ENCODE measurements at places on chromosomes 4 and X.

- no peak for DNase-seq
Measured at GRCh38 chr4:138788267-138788790, 227.3 kb upstream of the NOCT start.

- peak; percentile 63 for DNase-seq
Measured at GRCh38 chr4:180913750-180914149, 1329.5 kb upstream of the TENM3 start.

DNA sequence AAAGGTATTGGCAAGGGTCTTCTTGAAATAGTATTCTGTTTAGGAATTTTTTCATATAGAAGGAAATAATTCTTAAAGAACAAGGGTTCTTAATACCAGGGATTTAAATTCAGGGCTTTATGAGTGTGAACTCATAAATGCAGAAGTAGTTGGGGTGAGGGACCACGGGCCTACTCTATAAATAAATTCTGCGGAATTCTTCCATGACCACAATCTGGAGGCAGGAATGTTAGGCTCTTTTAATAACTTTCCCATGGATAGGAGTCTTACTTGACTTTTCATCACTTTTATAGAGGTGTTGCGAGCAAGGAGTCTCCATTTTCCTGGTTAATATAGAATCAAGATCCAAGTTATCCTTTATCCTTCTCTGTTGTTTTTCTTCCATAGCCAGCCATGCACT, 76.7 kb upstream of the SLC4A4 start:
- peak; percentile 11 for DNase-seq

GRCh38 chr4:15488658-15489470, 19.2 kb downstream of the CC2D2A start:
- DNase-seq: no peak

DNA sequence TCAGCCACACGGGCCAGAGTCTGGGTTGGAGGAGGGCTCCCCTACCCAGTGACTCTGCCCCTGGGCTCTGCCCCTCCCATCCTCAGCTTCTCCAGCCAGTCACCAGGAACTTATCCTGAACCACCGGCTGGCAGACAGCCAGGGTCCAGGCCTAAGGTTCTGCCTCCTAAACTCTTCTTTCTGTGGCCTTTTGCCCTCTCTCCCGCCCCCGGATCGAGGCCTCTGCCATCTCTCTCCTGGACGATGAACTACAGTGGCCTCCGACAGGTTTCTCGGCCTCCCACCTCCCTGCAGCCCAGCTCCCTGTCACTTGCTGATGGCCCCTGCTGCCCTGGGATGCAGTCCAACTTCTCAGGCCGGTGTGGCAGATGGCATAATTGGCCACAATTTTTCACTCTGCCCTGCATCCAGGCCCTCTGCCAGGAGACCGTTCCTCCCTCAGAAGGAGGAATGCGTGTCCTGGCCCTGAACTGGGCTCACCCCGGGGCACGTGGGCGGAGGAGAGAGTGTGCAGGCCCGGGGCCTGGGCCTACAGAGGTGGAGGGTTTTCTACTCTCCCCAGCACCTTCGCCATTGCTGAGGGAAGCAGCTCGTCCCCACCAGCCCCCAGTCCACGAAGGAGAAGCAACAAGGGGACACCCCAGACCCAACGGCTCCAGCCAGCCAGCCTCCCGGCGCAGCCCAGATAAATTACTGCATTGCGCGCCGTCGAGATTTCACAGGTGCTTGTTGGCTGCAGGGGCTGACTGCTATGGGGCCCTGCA, 81.9 kb upstream of the LRPAP1 start:
- DNase-seq: no peak

- DNase-seq: no peak
Measured at GRCh38 chr4:82382751-82383150, 9.0 kb upstream of the HNRNPD start.

- DNase-seq: peak; percentile 79
Measured at GRCh38 chr4:8267077-8267476, 2.5 kb upstream of the HTRA3 start.

DNA sequence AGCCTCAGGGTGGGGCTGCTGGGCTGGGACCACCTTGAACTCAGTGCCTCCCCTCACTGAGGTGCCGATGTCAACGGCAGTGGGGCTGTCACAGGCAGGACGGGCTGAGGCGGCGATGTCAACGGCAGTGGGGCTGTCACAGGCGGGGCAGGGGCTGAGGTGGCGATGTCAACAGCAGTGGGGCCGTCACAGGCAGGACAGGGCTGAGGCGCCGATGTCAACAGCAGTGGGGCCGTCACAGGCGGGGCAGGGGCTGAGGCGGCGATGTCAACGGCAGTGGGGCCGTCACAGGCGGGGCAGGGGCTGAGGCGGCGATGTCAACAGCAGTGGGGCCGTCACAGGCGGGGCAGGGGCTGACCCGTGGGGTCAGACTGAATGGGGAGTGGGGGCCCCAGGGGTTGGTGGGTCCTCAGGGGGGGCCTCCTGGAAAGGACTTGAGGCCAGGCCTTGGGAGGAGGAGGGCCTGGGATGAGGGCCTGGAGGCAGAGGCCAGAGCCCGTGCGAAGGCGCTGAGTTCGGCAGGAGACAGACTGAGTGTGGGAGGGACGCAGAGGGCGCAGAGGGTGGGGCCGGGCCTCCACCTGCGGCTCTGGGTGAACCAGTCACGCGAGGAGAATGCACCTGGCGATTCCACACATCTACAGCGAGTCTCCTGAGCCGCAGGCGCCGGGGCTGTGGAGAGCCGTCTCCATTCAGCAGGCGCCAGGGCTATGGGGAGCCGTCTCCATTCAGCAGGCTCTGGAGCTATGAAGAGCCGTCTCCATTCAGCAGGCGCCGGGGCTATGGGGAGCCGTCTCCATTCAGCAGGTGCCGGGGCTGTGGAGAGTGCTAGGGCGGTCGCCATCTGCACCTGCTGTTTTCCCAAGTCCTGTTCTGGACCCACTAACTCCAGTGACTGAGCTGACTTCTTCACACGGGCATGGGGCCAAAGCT, 22.9 kb downstream of the ATP5ME start:
- no peak for DNase-seq

DNA sequence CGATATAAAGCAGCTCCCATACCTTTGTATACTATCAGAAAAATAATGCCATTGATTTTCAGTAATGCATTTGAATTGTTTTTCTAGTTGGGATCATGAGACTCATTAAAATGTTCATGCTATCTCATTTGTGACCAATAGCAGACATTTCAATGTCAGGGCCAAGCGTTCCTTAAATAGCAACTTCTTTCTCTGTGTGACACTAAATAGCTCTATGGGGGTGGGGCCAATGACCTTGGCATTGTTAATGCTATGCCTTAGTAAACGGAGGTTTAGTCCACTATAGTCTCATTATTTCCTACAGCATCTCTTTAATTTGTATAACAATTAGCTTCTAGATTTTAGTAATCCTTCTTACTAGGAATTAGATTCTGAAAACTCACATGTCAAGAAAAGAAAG, 48.6 kb upstream of the ARHGAP24 start:
- DNase-seq: no peak

- DNase-seq: peak; percentile 18
Measured at GRCh38 chr4:176549161-176549865, 229.5 kb downstream of the SPCS3 start.

- DNase-seq: no peak
Measured at GRCh38 chr4:122139139-122139538, 13.0 kb upstream of the BLTP1 start.

DNA sequence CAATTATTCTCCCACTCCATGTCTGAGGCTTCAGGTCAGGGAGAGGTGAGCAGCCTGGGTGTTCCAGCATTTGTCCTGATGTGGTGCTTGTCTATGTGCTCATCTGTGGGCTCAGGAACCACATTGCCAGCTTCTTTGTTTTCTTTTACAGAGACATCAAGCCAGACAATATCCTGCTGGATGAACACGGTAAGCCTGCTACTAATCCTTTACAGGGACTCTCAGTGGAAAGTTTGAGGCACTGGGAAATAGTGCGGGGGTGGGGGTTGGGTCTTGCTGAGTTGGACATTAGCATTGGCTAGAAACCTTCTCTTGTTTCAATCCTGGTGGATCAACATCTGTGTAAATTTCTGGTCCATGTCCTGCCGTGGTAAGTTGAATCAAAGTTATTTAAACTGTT, 310.3 kb downstream of the EVC2 start:
- no peak for DNase-seq

- no peak for DNase-seq
Measured at GRCh38 chrX:101736651-101737050, 77.0 kb upstream of the ARMCX2 start.

DNA sequence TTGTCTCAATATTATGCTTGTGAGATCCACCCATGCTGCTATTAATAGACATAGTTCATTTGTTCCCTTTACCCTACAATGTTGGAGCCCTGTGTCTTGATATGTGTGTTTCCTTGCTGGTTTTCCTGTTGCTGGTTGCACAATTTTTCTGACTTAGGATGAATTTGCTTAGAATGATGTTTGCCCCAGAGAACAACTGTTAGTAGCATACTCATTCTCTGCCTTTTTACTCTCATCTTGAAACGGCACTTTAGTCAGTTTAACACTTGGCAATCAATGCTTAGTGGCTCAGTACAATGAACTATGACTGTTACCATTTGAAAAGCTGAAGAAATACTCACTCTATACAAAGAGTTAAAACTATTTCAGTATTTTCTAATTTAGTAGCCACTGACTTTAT, 158.8 kb upstream of the NDST4 start:
- no peak for DNase-seq

GRCh38 chr4:26030780-26031179, 116.8 kb downstream of the SMIM20 start:
- DNase-seq: no peak

DNA sequence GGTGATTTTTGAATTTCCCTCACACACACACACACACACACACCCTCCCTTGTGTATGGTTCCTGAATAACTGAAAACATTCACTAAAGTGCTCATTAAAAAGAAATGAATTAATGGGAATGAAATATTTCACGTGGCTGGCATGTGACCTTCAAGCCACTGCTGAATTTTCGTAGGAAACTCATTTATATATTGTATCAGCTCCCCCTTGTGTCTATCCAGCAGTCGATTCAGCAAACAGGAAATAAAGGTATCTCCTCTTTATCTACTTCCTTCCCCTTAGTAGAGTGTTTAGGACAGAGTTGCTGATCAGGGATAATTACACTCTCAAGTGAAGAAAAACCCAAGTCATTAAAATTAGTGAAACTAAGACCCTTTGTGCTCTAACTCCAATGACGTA, 912.6 kb upstream of the LCORL start:
- no peak for DNase-seq

DNA sequence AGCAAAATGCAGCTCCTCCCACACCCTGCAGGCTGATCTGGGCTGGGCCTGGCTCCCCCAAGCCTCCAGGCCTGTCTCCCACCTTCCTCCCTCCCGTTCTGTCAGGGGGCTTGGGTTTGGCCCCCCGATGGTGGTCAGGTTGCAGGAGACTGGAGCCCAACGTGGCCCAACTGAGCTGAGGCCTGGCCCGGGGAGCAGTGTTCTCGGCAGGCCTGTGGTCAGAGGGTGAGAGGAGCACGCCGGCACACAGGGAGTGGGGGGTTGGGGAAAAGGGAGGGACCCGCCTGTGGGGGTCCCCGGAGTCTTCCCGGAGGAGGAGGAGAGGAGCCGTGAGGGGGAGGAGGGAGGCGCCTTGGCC, 43.2 kb upstream of the NKX1-1 start:
- DNase-seq: no peak

- DNase-seq: peak; percentile 1
Measured at GRCh38 chrX:27675493-27675892, 85.3 kb downstream of the DCAF8L2 start.

GRCh38 chr4:159002950-159003349, 99.9 kb upstream of the RAPGEF2 start:
- DNase-seq: no peak

GRCh38 chr4:106738121-106738520, 298.0 kb downstream of the DKK2 start:
- no peak for DNase-seq

GRCh38 chrX:9144701-9145241, 110.8 kb upstream of the FAM9B start:
- no peak for DNase-seq

DNA sequence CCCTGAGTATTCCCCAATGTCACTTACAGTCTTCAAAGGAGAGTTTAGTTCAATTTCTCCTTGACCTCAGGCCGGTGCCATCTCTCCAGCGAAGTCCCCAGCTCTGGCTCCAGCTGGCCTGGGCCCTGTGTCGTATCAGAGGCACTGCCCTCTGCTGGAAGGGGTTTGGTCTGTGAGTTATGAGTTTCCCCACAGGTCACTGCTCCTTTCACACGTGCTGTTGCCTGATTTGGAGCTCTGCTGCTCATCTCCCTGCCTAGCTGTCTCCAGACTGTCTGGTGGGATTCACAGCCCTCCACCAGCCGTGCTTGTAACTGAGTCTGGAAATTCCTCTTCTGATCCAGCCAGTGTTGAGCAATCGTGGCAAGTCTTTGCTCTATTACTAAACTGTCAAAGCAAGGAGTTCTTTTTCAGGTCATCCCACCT, at the start of gene RAP2C:
TSS of gene RAP2C (minus strand) at position 105 of the 426 bp plus-strand sequence. CDS start 2,179 bp downstream, outside the sequence.
- DNase-seq: peak; percentile 67

DNA sequence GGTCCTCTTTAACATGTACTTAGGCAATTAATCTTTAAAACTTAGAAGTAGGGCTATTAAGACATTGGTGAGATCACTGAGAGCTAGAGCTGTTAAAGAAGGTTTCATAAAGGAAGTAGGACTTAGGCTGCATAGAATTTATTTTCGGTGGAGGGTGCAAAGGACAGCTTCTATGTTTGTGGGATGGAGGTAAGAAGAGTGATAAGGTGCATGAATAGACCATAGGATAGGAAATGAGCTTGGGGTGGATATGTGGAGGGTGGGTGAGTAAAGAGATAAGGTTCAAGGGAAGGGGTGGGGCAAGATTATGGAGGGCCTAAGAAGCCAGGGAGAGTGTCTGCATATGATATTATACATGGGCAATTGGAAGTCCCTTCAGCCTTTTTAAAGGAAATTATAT, 15.9 kb downstream of the RTL9 start:
- no peak for DNase-seq

DNA sequence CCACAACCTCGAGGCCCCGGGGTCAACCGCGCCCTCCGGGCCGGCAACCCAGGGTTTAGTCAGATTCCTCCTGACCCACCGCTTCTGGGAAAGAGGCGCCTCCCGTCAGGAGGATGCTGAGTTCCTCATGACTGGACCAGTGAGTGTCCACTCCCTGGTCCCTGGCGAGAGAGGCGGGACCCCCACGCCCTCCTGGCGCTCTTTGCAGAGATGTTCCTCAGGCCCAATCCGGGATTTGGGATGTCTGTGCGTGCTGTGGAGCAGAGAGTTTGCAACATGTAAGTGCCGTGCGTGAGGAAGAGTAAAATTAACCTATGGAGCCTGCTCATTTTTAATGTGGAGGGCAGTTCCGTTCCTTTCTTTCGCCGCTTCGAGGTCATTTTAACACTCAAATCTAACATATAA, 824 bp upstream of the UGDH start:
- no peak for DNase-seq

DNA sequence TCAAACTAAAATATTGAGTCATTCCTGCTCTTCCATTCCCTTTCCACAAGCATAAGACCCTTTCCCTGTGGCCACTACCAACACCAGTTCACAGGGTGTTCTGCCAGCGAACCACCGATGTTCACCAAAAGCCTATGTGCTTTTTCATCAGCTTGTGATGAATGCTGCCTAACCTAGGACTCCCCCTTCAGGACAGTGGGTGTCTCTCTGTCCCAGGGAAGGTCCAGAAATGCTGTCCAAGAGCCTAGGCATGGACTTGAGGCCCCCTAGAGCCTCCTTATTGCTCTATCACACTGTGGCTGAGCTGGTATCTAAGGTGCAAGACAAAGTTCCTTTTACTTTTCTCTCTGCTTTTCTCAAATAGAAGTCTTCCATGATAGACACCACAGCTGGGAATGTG, 1015.6 kb downstream of the PCDH19 start:
- no peak for DNase-seq

All from Daoy (cell line).